Caki2 (cell line): ENCODE measurements at places on chromosomes 7 and 10. TPM values are rescaled to one million over a fixed set of nuclear protein-coding genes. Genes with fewer than 3 reads are reported as not detected.

MRPS17 gene
- total RNA-seq = 21.8 and 27.3 TPM in 2 replicates

AGAP6 gene
- 0.84 and 1.0 TPM in 2 replicates for total RNA-seq

PTF1A gene
- not detected in 2 replicates for total RNA-seq

CCDC146 gene
- 0.14 and 3.3 TPM in 2 replicates for total RNA-seq

C10orf105 gene
- total RNA-seq = not detected in 2 replicates

GSTK1 gene
- total RNA-seq = 107 and 161 TPM in 2 replicates

PON3 gene
- not detected in 2 replicates for total RNA-seq

KBTBD2 gene
- 27.3 and 29.6 TPM in 2 replicates for total RNA-seq

OR2A42 gene
- not detected in 2 replicates for total RNA-seq
